ENCODE measurements at places on chromosomes 5 and 9. TPM values are rescaled to one million over a fixed set of nuclear protein-coding genes. Genes with fewer than 3 reads are reported as not detected.

GRCh38 chr9:95215336-95215898, 102.1 kb downstream of the FANCC start:
- no peak for DNase-seq

GRCh38 chr5:175489693-175490443, 11.5 kb downstream of the SFXN1 start:
- DNase-seq: no peak

The IFNA2 gene
- total RNA-seq: not detected

GRCh38 chr9:130616451-130616850, 37.1 kb downstream of the FUBP3 start:
- DNase-seq: no peak

The SH3TC2 gene
- total RNA-seq: not detected

The ECSCR gene
- 0.81 TPM for total RNA-seq

- DNase-seq: no peak
These were observed 4.5 kb upstream of the ORM1 start for GRCh38 chr9:114318416-114318815.

GRCh38 chr5:41770799-41771198, 99.4 kb downstream of the OXCT1 start:
- DNase-seq: no peak

DNA sequence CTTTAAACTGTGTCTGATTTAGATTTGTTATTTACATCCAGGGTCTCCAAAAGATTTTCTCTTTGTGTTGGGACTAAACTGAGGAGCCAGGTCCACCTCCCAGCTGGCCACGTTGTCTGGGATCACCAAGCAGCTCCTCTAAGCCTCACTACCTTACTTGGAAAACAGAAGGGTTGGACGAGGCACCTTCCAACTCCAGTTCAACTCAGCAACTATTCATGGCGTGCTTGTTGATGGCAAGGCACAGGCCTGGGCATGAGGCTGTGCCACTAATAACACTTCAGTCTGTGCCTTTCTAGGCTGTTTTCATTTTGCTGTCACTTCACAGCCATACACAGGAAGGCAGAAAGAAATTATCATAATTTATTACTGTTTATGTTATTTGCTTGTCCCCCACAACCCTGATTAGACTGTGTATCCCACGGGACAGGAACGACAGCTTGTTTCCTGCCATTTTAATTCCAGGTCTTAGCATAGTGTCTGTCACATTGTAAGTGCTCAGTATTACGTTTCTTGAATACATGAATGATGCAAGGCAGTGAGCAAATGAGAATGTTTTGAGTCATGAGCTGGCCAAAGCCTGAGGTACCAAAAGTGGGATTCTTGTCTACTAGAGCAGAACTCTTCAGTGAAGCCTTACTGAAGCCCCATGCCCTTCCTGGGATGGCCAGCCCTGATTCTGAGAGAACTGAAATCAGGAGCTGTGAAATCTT, 125.8 kb downstream of the GALNT10 start:
- DNase-seq: no peak

- no peak for DNase-seq
These were observed 160.6 kb downstream of the NTRK2 start for GRCh38 chr9:84829997-84830696.

DNA sequence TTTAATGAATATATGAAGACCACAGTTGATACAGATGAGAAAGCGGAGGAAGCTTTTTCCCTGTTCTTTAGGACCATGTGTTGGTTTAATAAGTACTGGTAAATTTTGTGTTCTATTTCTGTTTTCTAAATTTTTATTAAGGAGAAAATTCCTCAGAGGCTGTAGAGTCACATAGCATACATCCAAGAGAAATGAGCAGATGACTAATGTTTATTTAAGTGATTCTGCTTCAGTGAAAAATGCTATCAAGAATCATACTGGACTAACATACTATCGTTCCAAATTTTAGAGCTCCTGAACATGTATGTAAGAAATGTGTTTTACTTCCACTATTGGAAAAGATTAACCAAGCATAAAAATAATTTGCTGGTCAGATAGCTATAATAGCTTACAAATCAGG, 115.0 kb downstream of the KIAA1958 start:
- DNase-seq: no peak

GRCh38 chr9:101409079-101409477, 10.4 kb downstream of the ZNF189 start:
- DNase-seq: no peak

DNA sequence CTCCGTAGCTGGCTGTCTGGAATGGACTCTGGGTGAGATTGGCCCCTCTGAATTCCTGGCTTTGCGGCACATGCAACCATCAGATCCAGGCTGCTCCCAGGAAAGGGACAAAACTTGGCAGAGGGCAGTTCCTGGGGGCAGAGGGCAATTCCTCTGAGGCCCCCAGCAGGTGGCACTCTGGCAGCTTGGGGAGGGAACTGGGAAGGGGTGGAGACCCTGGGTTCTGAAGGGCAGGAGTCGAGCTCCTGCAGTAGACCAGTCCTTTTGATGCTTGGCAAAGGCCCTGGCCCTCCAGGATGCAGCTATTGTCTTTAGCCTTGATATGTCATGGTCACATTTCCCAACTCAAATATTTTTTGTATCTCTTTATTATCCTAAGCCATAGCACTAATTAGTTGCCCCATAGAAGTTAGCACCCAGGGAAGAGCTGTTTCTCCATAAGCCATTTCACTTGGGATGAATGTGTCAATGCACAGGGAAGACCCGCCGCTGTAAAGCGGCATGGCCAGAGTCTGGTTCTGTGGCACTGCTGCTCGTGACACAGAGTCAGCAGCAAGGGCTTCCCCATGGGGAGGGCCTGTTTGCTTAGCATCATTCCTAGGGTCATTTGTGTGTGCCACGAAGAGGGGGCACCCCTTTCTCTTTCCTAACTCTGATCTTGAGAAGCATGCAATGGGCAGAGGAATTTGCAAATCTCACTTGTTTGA, 51.2 kb upstream of the CDK20 start:
- DNase-seq: no peak

GRCh38 chr5:171596391-171596878, 177.0 kb downstream of the FGF18 start:
- no peak for DNase-seq

DNA sequence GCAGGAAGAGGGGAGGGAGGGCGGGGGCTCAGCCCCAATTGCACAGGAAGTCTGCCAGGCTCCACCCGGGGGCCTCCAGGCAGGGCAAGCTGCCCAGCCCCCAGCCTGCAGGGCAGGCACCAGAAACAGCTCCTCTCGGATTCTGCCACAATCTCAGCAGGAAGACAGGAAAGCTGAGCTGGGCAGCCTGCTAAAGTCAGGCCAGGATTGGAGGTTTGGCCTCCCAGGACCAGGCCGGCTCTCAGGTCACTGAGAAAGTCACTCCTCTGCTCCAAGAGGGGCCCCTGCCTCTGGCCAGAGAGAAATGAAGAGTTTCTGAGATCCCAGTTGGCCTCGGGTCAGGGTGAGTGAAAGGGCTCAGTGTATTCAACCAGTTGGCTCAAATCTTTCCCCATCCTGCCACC, 54.6 kb upstream of the STXBP1 start:
- DNase-seq: no peak

GRCh38 chr9:120902569-120903535, 23.7 kb downstream of the TRAF1 start:
- peak; percentile 52 for DNase-seq

DNA sequence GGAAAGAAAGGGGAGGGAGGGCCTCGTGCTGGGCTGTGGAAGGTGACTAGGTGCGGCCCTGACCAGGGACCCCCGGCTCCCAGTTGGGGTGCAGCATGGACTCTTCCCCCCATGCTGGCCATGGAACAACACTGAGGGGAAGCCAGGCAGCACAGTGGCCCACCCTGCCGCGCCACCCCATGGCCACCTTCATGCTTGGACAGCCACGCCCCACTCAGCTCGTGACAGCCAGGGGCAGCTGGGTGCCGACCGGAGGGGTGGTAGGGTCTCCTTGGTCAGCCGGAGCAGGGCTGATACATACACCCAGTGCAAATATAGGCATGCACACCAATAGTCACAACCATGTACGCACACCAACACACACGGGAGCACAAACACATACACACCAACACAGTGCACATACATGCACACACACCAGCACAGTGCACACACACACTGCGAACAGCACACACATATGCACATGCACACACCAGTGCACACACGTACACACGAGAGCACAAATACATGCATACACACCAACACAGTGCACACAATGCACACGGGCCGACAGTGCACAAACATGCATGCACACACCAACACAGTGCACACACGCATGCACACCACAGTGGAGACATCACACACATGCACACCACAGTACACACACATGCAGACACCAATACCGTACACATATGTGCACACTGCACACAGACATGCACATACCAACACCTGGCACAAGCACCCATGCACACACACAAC, 8.3 kb downstream of the SOHLH1 start:
- no peak for DNase-seq

The GNA14 gene
- total RNA-seq: not detected

GRCh38 chr9:68763104-68763503, 58.1 kb downstream of the PIP5K1B start:
- DNase-seq: no peak

The CCDC183 gene
- 0.38 TPM for total RNA-seq

- DNase-seq: no peak
These were observed 381.6 kb upstream of the ADAMTS16 start for GRCh38 chr5:4758550-4758949.

The MZB1 gene
- 2.8 TPM for total RNA-seq

DNA sequence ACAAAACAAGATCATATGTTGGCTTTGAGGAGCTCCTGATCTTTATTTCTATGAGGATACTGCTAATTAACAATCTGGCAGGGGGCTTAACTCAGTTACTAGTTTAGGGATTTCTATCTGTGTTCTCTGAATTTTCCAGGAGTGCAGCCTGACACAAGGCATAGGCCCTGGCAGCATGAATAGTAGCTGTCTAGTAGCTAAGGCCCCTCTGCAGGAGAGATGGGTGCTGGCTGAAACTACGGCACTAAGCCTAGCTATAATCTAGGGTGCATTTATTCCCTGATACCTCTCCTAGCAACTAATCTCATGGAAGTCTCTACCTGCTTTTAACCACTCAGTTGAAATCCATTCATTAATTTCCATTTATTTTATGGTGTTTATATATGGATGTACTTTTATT, 268.2 kb downstream of the TMEM232 start:
- no peak for DNase-seq

The TXNDC8 gene
- total RNA-seq: not detected

The DMRT3 gene
- total RNA-seq: not detected

DNA sequence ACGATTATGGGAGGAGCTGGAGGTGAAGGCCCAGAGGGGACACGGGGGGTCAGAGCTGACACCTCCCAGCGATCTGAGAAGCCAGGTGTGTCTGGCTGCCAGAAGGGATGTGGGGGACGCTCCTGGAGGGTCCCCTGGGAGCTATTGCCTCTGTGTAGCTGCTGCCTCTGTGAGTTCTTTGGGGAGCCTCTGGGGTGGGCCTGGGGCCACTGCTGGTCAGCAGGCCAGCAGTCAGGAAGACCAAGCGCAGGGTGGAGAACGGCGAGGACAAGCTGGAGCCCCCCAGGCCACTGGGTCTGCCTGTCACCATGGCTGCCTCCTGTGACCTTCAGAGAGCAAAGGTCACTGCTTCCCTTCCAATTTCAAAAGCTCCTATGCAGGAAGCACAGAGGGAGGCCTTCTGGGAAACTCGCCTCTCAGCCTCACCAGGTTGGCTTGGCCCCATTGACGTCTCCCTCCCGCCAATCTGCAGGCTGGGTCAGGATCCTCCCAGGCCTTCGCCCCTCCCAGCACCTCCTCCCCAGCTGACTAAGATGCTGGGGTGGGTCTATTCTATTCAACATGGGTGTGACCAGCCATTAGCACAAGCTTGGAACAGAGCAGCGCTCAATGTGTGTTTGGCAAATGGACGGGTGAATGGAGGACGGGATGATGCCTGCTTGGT, 126.4 kb downstream of the GAPVD1 start:
- DNase-seq: no peak

DNA sequence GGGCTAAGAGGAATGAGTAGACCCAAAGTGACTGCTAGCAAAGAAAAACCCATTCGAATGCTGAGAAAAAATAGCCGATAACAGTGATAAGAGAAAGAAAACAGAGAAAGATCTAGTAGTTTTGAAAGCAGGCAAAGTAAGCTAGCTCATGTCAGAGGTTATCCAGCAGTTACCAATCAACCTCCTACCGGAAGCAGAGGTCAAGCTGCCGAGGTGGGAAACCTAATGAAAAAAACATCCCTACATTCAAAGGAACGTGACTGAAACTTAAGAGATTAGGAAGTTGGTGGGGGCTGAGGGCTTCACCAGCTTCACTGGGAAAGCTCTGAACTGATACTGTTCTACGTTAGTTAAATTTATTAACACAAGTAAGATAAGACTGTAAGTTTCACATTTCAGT, 32.6 kb downstream of the SSBP2 start:
- DNase-seq: peak; percentile 15

The NEUROG1 gene
- total RNA-seq: not detected

- no peak for DNase-seq
These were observed 117.5 kb upstream of the BOD1 start for GRCh38 chr5:173733831-173734501.

GRCh38 chr5:55904152-55904551, 53.0 kb downstream of the IL31RA start:
- peak; percentile 24 for DNase-seq

GRCh38 chr9:7075154-7075553, 317.4 kb downstream of the KDM4C start:
- DNase-seq: no peak

The GRM6 gene
- total RNA-seq: not detected

DNA sequence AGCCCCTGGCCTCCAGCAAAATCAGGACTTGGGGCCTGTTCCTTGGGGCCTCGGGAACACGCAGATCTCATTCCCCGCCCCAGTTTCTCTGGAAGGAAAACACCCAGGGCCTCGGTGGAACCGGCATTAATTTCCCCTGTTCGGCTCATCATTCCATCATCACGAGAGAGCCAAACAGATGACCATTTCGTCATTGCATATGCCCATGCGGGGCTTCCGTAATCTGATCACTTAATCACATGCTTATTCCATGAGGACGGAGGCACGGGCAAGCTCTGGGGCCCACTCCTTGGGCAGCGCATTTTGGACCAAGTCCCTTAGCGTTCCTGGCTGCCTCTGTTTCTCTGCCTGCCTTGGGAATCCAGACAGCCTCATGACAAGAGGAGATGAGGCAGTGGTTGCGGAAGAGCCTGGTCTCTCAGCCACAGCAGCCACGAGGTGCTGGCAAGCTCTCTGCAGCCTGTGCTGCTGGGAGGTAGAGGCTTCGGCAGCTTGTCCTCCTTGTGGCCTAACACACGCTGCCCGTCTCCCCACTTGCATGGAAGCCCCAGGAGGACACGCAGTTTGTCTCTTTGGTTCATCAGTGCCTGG, 65.0 kb upstream of the IER5L start:
- no peak for DNase-seq
